ENCODE measurements at places on chromosomes 7 and 10.

GRCh38 chr10:69709366-69709941 lies 79.4 kb downstream of the FAM241B start:
- DNase-seq = no peak

GRCh38 chr7:105149827-105150226 lies 135.8 kb downstream of the KMT2E start:
- DNase-seq = no peak

DNA sequence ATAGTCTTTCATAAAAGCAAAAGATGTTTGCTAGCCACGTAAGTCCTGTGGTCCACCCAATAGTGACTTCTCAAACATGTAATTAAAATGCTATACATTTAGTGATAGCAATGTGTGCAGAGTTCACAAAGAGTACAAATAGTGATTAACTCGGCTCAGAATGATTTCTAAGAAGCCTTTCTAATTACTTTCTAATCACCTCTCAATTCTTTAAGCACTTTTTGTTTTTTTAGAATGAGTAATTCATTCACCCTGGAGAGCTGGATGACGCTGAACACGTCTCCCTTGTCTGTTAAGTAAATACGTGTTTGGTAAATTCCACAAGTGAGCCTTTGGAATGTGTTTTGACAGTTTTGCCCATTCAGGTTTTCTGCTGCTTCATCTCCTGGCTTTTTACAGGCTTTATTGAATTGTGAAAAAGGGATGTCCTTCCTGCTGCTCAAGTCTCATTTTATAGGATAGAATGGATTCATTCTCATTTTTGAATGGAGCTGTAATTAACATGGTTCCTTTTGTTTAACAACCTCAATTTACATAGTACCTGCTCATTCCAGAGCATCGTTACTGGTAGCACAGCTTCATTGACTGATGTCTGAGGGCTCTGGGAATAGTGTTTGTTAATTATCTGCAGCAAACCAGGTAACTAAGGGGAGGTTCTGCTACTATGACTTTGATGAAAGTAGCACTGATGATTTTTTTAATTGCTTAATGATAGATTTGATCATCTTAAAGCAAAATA lies 212.1 kb downstream of the VTI1A start:
- DNase-seq = peak; percentile 62

- DNase-seq = no peak
Measured at GRCh38 chr10:9681655-9682054, 1336.0 kb upstream of the CELF2 start.

- no peak for DNase-seq
Measured at GRCh38 chr7:74002474-74003017, 25.4 kb upstream of the ELN start.

- no peak for DNase-seq
Measured at GRCh38 chr7:47659664-47660462, 78.0 kb upstream of the TNS3 start.

DNA sequence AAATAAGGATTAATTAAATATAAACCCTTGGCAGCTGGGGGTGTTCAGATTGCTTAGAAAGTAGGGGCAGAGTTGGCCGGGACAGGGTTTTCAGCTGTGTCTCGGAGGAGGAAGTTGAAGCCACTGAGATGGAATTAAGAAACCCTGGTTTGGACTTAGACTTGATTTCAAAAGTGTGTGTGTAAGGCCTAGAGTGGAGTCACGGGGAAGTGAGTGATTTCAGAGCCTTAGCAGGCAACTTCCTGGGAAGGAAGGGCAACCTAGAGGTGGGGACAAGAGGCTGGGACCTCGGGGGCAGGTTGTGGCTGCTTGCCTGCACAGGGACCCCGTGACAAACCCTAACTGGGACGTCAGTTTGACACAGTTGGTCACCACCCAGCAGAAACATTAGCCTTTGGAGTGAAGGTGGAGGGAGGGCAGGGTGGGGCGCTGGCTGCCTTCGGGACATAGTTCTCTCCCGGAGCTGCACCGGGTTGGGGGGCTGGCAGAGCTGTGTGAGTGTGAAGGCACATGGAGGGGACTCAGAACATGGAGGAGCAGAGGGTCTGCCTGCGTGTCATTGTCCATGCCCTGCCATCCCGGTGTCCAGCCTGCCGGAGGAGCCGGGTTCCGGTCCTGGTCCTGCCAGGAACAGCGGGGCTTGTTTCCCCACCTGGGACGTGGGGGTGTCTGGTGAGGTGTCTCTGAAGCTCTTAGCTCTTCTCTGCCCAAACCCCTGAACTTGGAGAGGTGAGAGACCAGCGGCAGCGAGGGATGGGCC lies 1.8 kb downstream of the BRI3 start:
- no peak for DNase-seq

DNA sequence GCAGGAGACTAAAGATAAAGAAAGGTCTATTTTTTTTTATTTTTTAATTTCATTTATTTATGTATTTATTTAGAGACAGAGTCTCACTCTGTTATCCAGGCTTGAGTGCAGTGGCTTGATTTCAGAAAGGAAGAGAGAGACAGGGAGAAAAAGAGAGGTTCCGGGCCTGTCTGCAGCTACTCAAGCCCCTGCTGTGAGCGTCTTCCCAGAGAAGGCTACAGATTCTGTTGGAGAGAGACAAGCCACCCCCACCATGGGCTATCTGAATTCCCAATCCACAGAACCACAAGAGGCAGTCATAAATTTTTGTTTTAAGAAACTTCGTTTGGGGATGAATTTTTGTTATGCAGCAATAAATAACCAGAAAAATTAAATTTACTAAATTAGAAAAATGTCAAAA lies 68.1 kb downstream of the CALN1 start:
- no peak for DNase-seq

DNA sequence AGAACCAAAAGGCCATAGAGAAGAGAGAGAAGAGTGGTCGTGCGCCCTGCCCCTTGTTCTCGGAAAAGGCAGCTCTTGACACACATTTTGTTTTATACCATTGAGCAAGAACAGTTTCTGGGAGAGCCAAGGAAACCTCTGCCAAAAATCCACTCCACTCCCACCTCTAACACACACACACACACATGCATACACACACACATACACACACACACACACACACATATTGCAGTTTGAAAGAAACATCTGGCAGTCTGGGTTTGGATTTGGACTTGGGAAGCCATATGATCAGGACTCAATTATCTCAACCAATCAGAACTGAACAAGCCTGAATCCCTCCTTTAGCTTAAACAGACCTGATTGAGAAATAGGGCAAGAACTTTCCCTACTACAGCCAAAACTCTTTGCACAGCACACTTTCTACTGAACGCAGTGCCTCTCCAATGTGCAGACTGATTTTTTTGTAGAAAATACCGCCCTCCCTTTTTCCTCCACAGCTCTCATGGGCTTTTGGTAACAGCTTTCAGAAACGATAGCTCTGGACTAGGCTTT lies 484.0 kb upstream of the ZWINT start:
- DNase-seq = no peak

DNA sequence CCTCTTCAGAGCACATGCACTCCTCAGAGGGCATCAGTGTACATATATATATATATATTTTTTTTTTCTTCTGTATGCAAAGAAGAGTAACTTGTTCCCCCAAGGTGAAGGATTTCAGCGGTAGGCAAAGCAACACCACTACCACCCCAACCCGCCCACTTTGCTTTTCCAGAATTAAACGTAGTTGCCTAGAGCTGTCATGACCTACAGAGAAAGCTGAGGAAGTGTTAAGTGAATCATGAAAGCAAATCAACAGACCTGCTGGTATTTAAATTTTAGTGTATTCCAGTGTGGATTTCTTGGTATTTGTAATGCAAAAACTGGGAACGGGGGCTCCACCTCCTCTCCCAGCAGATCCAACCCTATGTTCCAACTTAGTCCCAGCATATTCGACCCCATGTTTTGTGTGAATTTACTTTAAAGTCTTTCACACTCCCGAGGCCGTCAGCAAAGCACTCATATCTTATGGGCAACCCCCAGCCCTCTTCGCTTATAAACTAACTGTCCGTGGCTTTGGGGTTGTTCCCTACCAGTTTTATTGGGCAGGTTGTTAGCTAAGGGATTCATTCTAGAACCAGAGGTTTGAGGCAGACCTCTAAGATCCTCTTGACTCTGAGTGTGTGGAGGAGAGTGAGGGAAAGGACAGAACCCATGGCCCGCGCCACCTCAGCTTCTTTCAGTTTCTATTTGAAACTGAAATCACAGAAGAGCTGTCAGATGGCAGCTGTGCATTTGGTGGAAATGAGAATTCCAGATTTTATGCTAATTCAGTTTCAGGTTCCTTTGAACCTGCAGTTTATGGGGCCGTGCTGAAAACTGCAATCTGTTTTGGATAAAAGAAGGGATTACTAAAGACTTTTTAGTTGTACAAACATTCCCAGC lies 450.2 kb upstream of the GALNT17 start:
- no peak for DNase-seq

DNA sequence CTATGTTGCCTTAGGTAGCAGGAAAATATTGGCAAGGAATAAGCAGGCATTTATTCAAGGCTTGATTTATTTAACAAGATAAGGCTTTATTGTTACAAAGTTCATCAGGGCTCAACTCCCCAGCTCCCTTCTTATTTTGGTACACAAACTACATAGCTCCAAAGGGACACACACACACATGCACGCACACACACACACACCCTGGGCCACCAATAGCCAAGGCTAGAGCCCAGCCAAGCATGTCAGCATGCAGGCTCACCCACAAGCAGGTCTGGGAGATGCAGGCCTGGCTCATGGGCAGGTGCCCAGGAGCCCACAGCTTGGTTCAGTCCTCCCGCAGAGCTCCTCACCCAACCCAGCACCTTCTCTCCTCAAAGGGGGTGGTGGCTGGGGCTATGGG lies 23.4 kb downstream of the LEP start:
- no peak for DNase-seq

GRCh38 chr7:119935418-119936025 lies 337.5 kb upstream of the KCND2 start:
- DNase-seq = no peak

- DNase-seq = no peak
Measured at GRCh38 chr7:79612022-79612421, 158.6 kb upstream of the MAGI2 start.

DNA sequence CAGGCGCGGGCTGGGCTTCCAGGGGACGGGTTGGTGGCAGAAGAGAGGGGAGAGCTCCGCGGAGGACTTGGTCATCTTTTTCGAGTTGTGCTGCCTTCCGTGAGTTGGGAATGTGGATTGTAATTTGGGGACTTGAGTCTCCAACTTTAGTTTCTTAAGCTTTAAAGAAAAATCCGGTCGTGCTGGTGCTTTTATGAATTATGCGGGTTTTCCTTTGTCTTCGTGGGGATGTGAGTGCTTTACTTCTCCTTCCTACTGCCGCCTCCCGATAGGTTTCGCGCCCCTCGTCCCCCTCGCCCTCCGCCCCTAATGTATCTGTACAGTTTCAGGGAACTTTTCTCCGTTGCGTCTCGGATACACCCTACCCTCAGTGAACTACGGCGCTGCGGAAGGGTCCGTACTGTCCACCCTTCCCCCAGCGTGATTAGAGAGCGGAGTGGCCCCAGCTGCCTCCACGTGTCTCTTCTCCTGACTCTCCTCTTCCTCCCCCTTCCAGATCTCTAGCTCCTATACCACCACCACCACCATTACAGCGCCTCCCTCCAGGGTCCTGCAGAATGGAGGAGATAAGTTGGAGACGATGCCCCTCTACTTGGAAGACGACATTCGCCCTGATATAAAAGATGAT lies 649 bp downstream of the SCD start:
- no peak for DNase-seq

- DNase-seq = no peak
Measured at GRCh38 chr7:104536956-104537355, 208.6 kb downstream of the LHFPL3 start.

DNA sequence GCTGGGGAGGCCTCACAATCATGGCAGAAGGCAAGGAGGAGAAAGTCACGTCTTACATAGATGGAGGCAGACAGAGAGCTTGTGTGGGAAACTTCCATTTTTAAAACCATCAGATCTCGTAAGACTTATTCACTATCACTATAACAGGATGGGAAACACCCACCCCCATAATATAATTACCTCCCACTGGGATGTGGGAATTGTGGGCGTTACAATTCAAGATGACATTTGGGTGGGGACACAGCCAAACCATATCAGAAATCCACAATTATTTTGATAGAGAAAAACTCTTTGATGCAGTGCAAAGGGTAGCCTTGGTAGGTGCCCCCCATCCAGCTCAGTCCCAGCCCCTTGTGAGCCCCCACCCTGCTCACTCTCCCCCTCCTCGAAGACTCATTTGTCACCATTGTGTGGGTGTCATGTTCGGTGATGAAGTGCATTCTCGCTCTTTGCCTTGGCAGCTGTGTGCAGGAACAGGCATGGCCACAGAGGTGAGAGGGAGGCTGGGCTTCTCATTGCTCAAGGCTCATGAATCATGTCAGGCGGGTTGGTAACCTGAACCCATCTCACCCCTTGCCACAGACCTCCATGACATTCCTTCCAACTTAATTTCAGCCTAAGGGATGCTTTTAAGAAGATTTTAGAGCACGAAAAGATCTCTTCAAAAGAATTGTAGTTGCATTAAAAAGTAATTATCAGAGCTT lies 75.9 kb downstream of the BUB3 start:
- no peak for DNase-seq

All from islet precursor cell (in vitro differentiated cells).